Tibial nerve (tissue), 4 donors: ENCODE measurements at places on chromosomes 2 and 18. TPM values are rescaled to one million over a fixed set of nuclear protein-coding genes. Genes with fewer than 3 reads are reported as not detected.

The ARHGAP28 gene
- total RNA-seq: 6.6 TPM

The RTP5 gene
- total RNA-seq: not detected

The MARS2 gene
- 8.0 TPM for total RNA-seq

DNA sequence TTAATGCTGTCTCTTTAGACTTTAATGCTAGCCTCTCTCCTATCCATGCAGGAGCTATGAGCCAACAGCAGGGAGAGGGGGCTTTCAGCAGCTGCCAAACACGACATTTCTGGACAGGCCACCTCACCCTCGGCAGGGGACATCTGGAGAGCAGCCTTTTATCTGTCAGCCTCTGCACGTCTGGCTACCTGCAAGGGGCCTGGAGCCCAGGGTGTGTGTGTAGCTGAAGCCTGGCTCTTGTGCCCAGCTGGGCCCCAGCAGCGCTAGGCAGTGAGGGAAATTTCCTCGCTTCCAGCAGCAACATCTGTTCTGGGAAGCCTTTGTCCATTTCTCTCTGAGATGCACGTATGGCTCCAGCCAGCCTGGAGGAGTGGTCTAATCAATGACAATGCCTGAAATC, 728.7 kb upstream of the ID2 start:
- peaks cover 13% of the 10 kb centered on the region for H3K4me1 ChIP-seq
- H3K27me3 ChIP-seq: no peaks in the 10 kb centered on the region
- no peaks in the 10 kb centered on the region for H3K36me3 ChIP-seq
- no peak for DNase-seq
- no peak overlapping the region for H3K27ac ChIP-seq
